ENCODE measurements at places on chromosomes 11 and 22. TPM values are rescaled to one million over a fixed set of nuclear protein-coding genes. Genes with fewer than 3 reads are reported as not detected.

DNA sequence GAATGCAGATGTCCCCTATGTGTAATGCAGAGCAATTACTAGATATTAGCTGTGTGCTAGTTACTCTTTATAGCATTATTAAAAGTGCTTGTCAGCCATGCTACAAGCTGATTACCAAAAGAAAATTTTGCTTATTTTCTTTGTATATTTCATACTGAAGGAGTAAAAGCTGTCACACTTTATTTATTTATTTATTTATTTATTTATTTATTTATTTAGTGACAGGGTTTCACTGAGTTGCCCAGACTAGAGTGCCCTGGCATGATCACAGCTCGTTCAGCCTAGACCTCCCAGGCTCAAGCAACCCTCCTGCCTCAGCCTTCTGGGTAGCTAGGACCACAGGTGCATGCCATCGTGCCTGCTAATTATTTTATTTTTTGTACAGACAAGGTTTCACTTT is 4.3 kb upstream of the MTNR1B start:
- no peak for DNase-seq

DNA sequence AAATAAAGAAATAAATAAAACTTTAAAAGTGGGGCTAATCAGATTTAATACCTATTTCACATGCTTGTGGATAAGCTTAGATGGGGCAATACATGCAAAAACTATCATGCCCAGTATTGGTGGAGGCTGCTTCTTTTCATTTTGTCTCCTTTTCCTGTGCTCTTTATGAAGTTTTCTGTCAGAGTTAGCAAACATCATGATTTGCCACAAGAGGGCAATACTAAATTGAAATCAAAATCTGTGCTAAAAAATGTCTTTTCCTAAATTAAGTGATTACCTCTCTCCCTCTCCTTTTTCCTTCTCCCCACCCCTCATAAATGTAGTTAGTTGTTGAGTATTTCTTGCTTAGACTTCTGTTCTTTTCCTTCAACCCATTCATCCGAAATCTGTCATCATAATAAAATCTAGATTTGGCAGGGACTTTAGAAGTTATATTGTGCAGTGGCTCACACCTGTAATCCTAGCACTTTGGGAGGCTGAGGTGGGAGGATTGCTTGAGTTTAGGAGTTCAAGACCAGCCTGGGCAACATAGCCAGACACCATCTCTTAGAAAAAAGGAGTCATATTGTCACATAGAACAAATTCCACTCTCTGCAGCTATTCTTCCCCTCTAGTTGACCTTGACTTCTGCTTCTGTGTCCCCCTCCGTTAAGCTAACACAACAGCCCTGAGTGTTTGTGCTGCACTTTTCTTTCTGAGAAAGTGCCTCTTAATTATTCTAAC is 4.7 kb upstream of the ARHGAP42 start:
- no peak for DNase-seq

- DNase-seq, result no peak
Measured at GRCh38 chr11:3929232-3929631, 73.8 kb downstream of the STIM1 start.

DNA sequence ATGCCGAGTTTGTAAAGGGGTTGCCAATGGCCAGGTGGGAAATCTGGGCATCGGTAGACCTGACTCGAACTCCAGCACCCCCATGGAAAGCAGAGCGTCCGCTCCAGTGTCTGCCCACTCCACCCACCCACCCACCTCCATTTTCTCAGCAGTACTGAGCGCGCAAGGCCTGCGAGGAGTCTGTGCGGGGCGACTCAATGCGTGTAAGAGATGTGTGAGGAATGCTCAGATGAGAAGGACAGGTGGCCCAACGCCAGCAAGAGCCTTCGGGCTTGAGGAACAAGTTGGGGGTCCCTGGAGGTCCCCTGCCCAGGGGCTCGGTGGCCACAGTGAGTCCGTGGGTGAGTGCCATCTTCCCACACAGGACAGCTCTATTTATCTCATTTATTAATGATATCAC is 50.6 kb downstream of the CERK start:
- DNase-seq, result no peak

DNA sequence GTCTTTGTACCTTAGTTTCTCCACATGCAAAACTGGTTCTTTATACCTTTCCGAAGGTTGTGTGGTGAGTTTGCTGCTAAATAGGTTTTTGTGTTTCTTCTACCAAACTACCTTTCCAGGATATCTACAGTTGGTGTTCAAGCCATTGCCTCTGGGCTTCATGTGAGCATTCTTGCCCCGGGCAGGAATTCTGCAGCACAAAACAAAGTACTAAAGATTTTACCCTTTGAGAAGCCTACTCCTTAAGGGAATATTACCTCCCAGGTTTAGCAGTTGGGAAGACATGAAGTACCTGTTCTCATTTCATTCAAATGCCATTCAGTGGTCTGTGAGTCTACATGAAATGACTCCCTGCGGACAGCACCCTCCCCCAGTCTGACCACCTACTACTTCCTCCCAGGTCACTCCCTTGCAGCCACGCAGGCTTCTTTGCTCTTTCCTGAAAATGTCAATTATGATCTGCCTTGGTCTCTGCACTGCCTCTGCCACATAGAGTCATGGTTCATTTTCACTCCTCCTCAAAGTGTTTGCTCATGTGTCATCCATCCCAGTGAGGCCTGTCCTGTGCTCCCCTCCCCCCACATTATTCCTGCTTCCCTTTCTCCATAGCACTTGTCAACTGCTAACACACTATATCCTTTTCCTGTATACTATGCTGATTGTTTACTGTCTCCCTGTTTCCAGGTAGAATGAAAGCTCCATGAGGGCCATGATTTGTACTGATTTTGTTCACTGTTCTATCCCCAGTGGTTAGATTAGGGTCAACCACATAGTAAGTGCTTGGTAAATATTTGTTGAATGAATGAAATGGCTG is 36.9 kb downstream of the PACS1 start:
- DNase-seq, result no peak

DNA sequence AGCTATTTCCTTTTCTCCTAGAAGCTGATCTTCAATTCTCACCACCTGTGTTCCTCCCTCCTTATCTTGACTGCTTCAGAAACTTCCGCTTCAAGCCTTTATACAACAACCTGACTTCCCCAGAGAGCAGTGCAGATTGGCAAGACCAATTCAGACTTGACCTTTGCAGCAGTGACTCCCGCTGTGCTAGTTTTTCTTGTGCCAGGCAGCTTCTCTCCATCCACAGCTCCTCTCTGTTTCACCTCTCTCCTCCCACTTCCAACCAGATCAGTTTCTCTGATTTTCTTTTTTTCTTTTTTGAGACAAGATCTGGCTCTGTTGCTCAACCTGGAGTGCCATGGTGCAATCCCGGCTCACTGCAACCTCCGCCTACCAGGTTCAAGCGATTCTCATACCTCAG is 74.3 kb downstream of the GRAMD1B start:
- DNase-seq, result no peak

DNA sequence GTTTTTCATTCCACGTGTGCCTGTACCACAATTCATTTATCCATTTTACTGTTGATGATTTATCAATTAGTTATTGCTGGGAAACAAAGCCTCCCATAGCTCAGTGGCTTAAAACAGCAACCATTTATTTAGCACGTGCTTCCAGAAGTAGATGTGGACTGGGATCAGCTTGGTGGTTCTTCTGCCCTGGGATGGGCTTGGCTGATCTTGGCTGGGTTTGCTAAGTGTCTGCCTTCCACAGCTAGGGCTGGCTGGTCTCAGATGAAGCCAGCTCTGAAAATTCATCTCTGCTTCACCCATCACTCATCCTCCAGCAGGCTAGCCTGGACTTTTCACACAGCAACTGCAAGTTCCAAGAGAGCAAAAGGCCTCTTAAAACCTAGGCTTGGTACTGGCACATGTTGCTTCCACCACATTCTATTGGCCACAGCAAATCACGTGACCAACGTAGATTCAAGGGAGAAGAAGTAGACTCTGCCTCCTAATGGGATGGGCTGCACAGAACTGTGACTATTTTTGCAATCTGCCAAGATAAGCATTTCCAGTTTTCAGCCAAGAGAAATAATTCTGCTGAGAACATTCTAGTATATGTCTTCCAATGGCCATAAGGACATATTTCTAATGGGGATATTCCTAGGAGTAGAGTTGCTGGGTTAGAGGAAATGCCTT is 124.9 kb downstream of the MN1 start:
- DNase-seq, result no peak

DNA sequence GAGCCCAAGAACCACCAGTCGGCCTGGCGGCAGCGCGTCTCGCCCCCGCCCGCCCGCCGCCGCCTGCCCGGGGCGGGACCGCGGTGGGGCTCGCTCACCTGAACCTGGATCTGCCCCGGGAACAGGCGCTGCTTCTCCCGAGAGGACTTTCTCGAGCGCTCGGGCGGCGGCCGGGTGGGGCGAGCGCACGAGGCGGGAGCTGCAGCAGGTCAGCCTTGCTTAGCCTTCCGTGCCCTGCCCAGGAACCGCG is 133 bp downstream of the MYH9 start:
- no peak for DNase-seq

- DNase-seq, result no peak
Measured at GRCh38 chr11:134454146-134454690, 42.2 kb upstream of the B3GAT1 start.

DNA sequence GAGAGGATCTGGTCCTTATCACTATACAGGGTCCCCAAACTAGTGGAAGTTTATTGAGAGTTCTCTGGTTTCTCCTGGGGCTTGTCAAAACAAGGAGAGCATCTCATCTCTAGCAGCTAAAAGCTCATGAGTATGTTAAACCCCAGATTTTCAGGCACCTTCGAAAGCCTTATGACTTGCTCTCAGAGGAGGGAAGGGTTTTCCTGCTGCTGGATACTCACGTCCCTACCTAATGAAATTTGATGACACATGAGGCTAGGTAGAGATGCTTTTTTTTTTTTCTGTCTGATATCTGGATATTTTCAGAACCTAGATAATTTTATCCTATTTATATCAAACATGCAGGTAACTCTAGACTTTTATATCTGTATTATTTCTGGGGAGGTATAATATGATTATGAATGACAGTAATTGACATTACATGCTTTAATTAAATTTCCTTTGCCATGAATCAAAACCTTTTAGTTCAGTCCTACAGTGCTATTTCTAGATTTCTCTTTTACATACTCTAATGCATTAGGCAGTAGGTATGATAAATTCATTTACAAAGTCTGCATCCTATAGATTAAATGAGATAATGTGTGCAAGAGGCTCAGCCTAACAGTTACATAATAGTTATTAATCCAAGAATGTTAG is 73.9 kb downstream of the PARVA start:
- DNase-seq, result no peak

DNA sequence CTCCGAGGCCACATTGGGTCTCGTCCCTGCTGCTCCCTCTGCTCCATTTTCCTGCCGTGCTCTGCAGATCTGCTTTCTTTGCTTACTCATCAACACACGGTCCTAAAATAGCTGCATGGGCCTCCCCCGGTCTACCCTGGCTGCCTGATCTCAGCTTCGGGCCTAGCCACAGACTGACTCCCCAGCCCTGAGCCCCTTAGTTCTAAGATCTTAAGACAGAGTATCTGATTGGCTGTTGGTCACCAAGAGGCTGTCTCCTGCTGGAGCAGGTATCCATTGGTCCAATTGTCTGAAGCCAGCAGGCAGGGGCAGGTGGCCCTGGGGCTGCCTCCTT is 53.7 kb upstream of the NECTIN1 start:
- no peak for DNase-seq

- no peak for DNase-seq
Measured at GRCh38 chr11:2413742-2414579, 13.4 kb downstream of the TSSC4 start.

DNA sequence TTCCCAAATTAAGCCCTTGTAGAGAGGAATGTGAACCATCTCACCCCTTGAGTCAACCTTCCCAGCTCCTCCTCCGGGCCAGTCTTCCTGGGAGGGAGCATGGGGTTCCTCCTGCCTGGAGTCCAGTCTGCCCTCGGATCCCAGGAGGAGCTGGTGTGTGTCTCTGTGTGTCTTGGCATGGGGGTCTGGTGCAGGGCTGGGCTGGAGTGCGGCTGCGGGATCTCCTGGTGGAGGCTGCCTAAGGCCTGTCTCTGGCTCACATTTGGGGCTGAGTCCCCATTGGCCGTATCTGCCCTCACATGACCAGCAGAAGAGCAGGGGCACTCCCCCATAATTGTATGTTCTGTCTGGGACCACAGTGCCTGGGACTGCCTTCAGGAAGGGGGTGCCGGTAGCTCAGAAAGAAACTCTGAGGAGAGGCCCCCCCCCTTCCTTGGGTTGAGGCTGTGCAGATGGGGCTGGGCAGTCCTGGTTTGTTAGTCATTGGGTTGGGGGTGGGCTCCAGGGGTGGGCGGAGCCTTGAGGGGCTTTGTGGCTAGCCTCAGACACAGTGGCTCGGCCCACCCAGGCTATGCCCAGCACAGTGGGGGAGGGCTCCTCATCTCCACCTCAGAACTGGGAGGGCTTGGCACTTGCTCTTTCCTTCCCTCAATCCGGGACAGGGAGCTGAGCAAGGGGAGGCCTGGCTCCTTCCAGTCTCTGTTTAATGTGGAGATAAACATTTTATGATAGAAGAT is 2.9 kb downstream of the C1QTNF5 start:
- no peak for DNase-seq

DNA sequence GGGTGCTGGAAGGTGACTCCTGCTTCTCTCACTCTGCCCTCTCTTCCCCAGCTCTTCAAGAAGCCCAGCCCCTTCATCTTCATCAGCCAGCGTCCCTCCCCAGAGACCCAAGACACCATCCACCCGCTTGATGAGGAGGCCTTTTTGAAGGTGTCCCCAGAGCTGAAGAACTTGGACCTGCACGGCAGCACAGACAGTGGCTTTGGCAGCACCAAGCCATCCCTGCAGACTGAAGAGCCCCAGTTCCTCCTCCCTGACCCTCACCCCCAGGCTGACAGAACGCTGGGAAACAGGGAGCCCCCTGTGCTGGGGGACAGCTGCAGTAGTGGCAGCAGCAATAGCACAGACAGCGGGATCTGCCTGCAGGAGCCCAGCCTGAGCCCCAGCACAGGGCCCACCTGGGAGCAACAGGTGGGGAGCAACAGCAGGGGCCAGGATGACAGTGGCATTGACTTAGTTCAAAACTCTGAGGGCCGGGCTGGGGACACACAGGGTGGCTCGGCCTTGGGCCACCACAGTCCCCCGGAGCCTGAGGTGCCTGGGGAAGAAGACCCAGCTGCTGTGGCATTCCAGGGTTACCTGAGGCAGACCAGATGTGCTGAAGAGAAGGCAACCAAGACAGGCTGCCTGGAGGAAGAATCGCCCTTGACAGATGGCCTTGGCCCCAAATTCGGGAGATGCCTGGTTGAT is 12.6 kb downstream of the IL10RA start:
- DNase-seq, result no peak

DNA sequence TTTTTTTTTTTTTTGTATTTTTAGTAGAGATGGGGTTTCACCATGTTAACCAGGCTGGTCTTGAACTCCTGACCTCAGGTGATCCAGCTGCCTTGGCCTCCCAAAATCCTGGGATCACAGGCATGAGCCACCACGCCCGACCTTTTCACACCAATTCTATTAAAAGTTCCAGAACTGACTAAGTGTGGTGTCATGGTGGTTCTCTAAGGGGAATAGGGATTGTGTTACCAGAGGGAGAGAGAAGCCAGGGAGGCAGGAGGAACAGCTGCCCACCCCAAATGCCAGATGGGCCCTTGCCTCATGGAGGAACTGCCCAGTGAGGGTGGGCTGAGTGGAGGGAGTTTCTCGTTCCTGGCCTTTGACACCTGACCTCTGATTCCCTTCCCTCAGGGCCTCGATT is 5.9 kb downstream of the RPS6KA4 start:
- no peak for DNase-seq

GRCh38 chr22:34015642-34016041 is 95.4 kb upstream of the LARGE1 start:
- no peak for DNase-seq

- DNase-seq, result no peak
Measured at GRCh38 chr11:35725885-35726284, 63.3 kb downstream of the TRIM44 start.

The EPS8L2 gene
- total RNA-seq, result 39.6 TPM

The C11orf68 gene
- 16.3 TPM for total RNA-seq

The CD248 gene
- 32.4 TPM for total RNA-seq

The OR8G1 gene
- total RNA-seq, result not detected

The SLCO2B1 gene
- total RNA-seq, result 692 TPM

The GGTLC3 gene
- not detected for total RNA-seq
